ENCODE measurements at places on chromosomes 12 and 14. TPM values are rescaled to one million over a fixed set of nuclear protein-coding genes. Genes with fewer than 3 reads are reported as not detected.
A peak's percentile ranks its signal among the peaks of the same experiment; 100 is the strongest.

DNA sequence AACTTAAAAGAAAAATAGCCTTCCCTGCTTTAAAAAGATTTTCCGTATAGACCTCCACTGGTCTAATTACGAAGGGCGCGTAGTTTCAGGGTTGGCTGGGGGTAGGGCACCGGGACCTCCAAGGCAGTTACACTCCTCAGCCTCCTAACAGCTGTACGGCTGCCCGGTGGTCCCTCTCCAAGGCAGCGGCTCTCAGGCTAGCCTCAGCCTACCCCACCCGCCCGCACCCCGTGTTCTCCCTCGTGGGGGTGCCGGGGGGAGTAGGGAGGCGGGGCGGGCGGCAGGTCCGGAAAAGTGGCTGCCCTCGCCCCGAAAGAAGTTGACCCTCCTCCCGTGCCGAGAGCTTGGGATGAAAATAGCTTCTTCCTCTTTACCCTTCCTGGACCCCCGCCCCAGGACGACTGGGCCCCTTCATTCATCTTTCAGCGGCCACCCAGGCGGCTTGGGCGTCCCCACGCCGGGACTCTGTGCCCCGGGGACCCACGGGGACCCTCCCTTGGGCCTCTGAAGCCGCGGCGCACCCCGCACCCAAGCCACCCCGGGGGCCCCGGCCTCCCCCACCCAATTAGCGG lies 991 bp upstream of the RCOR1 start:
- DNase-seq, result peak; percentile 61

- DNase-seq, result no peak
Measured at GRCh38 chr14:36212577-36212976, 36.1 kb upstream of the PTCSC3 start.

DNA sequence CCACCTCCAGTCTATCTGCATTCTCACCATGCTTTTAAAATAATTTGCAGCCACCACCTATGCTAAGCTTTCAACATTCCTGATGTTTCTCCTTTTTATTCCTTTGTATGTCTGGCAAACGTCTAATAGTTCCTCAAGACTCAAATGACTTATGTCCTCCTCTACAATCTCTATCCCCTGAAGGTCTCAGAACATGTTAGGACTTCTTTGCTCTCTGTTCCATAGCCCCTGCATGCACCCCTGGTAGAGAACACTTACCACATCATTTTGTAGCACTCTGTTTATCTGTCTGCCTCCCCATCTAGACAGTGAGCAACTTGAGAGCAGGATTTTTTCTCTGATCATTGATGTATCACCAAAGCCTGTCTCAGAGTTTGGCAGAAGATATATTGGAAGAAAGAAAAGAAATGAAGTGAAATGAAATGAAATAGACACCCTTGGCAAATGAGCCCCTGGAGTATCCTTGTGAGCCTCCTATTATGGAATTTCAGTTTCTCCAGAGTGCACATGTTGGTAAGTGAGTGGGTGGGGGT lies 1231.2 kb upstream of the FLRT2 start:
- DNase-seq, result no peak

- peak; percentile 7 for DNase-seq
Measured at GRCh38 chr14:47675466-47676314, at the start of gene MDGA2. Gene MDGA2, minus strand, starts transcription at chr14:47675605.

GRCh38 chr12:68264857-68265256 lies 11.5 kb upstream of the IL22 start:
- no peak for DNase-seq

GRCh38 chr12:13128291-13128965 lies 25.0 kb upstream of the GSG1 start:
- no peak for DNase-seq

DNA sequence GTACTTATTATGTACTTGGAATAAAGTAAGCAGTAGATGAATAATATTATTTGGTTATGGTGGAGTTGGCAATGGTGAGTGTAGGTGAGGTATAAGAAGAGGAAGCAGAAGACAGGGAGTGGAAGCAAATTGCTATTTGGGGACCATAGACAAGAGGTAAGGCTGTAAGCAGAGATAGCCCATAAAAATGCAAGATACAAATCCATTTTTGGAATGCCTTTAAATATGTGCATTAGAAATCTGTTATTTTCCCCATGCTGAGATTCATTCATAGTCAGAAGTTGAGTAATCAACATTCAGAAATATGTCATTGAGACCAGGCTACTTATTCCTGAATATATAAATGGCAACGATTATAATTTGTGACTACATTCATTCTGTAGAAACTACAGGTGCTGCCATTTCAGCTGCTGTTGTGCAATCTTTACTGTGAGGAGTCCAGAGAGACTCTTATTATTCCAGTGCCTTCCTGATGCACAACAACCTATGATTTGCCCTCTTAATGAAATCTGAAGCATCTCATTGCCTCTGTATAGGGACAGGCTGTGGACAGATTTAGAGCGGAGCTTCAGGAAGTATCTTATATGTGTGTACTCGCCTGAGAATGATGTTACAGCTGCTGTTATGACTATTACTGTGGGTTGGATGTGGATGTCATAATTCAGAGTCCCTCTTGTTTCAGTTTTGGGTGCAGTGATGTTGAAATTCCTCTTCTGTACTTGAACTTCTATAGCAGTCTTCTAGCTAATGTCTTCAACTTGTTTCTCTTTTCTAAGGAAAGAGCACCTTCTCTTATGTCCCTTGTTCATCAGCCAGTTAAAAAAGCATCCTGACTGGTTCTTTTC lies 173.8 kb downstream of the NAV3 start:
- no peak for DNase-seq

DNA sequence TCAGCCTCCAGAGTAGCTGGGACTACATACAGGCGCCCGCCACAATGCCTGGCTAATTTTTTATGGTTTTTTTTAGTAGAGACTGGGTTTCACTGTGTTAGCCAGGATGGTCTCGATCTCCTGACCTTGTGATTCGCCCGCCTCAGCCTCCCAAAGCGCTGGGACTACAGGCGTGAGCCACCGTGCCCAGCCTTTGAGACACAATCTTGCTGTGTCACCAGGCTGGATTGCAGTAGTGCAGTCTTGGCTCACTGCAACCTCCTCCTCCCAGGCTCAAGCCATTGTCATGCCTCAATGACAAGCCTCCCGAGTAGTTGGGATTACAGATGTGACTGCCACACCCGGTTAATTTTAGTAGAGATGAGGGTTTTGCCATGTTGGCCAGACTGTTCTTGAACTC lies 21.3 kb upstream of the STRN3 start:
- no peak for DNase-seq

- DNase-seq, result no peak
Measured at GRCh38 chr12:124404162-124404784, 109.4 kb downstream of the RFLNA start.

GRCh38 chr12:67202011-67202677 lies 67.0 kb upstream of the CAND1 start:
- DNase-seq, result no peak

- no peak for DNase-seq
Measured at GRCh38 chr14:41505491-41505890, 101.2 kb upstream of the LRFN5 start.

- no peak for DNase-seq
Measured at GRCh38 chr12:23721268-23721667, 228.2 kb downstream of the SOX5 start.

GRCh38 chr12:111686574-111687105 lies 787 bp downstream of the ACAD10 start:
- no peak for DNase-seq

- no peak for DNase-seq
Measured at GRCh38 chr14:34275530-34275929, 186.5 kb downstream of the SPTSSA start.

- DNase-seq, result no peak
Measured at GRCh38 chr12:10205220-10205807, 7.4 kb upstream of the GABARAPL1 start.

DNA sequence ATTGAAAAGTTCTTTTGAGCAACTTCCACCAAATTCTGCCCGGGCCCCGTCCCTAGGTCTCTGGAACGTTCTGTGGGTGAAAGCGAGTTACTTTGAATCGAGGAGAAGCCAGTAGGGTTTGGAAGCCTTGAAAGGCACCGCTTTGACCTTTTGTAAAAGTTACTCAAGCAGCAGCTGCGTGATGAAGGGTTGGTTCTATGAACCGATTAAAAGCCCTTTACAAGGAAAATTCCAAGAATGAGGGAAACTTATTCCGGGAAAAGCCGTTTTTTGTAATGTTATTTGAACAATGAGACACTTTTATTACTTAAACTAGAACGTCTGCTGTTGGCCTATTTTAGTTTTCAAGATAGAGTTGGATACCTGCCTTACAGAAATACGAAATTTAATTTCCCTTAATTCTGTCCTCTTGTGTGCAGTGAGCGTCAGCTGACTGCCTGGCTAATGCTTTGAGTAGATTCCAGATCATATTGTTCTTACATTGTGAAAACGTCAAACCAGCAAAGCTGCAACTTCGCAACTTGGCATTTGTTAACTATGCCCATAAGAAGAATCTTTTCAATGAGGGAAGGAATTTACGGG lies 906 bp downstream of the LARP4 start:
- DNase-seq, result peak; percentile 32

DNA sequence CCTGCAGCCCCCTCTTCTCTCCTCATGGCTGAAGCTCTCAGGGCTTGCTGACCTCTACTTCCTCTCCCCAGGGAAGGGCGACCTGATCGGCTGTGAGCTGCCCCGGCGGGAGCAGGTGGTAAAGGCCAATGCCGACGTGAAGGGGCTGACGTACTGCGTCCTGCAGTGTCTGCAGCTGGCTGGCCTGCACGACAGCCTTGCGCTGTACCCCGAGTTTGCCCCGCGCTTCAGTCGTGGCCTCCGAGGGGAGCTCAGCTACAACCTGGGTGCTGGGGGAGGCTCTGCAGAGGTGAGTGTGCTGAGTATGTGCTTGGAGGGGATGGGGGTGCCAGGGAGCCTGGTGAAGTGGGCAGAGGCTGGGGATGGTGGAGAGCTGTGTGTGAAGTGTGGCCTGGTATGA lies 13.7 kb downstream of the MCRS1 start:
- no peak for DNase-seq

- no peak for DNase-seq
Measured at GRCh38 chr14:68335312-68335711, 457.6 kb downstream of the ZFP36L1 start.

DNA sequence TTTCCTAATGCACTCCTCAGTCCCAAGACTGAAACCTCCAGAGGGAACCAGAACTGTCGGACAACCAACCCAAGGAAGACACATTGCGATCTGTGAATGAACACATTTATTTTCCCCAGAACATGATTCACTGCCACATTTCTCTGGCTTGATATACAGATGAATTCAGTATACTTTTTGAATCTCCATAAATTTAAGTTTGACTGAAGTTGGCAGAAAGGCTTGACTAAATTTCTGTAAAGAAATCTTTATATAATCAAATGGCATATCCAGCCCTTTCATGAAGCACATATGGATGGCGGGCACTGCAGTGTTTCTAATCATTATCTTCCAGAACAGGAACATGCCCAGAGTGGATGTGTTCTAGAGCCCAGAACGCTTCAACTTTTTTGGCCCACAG lies 56.7 kb downstream of the DCAF5 start:
- DNase-seq, result no peak

DNA sequence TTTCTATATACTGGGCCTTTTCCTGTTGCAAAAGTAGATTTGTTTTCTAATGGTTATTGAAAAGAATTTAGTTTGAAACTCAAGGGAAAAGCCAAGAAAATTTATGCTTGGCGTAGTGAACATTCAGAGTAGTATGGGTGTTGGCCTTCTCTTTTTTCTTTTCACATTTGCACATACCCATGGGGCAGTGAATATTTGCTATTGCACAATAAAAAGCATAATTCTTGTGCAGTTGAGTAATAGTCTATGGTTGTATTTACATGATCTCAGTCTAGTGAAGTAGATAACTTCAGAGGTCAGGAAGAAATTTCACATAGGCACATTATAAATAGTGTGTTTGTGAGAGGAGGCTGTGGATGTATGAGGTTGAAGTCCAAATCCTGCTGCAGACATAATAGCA lies 158.1 kb downstream of the FLRT2 start:
- peak; percentile 75 for DNase-seq

DNA sequence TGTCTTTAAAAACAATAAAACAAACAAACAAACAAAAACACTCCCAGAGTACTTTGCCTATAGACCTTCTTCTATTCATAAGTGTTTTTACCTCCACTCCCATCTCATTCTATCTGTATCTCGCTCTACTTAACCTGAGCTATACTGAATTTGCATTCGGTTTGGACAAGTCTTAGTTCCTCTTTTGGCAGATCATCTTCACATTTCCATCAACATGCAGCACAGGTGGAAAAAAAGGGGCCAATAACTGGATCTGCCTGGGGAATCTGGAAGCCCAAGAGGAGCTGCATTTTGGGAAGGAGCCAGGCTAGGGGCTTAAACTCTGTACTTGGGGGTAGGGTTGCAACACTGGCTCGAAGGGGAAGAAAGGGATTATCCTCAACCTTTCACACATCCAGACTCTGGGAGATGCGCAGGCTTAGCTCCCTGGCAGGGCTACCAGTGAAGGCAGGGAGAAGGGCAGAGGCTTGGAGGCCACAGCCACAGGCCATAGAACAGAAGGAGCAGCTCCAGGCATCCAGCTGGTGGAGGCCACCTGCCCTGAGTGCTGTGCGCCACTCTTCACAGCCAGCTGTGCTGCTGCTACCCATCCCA lies 4.1 kb downstream of the NINJ2 start:
- no peak for DNase-seq

DNA sequence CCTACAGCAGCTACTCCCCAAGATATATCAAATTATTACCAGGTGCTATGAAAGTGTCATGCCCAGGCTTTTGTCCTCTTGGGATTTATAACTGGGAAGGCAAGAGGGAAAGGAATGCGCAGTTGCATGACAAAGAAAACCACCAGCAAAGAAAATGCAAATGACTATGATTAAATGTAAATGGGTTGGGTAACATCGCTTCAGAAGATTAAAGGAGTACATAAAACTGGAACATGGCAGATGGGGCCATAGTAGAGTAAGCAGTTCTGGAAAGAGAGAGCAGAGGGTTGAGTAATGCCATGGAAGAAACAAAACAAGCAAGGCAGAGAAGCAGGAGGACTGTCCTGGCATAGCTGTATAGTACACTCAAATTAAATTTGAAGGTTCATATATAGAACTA lies 493.1 kb downstream of the NOVA1 start:
- no peak for DNase-seq

GRCh38 chr12:38886064-38886463 lies 19.3 kb downstream of the CPNE8 start:
- DNase-seq, result no peak

DNA sequence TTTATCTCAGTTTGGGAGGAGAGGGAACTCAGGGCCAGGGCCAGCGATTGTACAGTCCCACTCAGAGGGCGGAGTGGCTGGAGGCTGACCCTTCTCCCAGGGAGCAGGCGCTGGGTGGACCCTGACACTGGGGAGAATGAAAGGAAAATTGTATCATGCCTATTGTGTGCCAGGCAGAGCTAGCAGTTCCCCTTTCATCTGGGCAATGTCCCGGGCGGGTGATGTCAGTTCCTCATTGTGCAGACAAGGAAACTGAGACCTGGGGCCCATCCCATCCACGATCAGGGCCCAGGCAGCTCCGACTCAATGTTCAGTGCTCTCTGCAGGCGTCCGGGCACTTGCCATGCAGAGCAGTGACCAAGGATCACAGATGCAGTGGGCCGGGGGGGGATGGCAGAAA lies 101.9 kb upstream of the RTL1 start:
- DNase-seq, result no peak

RGS6 gene
- 5.9 TPM for polyA plus RNA-seq

CLEC2A gene
- polyA plus RNA-seq, result not detected

IQSEC3 gene
- 1.3 TPM for polyA plus RNA-seq

BBOF1 gene
- 13.1 TPM for polyA plus RNA-seq

FGD6 gene
- polyA plus RNA-seq, result 5.2 TPM

PLEKHD1 gene
- 1.2 TPM for polyA plus RNA-seq

CD27 gene
- 0.96 TPM for polyA plus RNA-seq

AICDA gene
- polyA plus RNA-seq, result not detected

ERP27 gene
- 1.7 TPM for polyA plus RNA-seq
